ENCODE measurements at places on chromosomes 5 and 9.

GRCh38 chr5:16932401-16932800 lies 3.7 kb downstream of the MYO10 start:
- no peak for DNase-seq

GRCh38 chr5:99866740-99867139 lies 668.4 kb upstream of the FAM174A start:
- DNase-seq: no peak

- DNase-seq: peak; percentile 94
These were observed 31.2 kb upstream of the RAD23B start for GRCh38 chr9:107251756-107252322.

DNA sequence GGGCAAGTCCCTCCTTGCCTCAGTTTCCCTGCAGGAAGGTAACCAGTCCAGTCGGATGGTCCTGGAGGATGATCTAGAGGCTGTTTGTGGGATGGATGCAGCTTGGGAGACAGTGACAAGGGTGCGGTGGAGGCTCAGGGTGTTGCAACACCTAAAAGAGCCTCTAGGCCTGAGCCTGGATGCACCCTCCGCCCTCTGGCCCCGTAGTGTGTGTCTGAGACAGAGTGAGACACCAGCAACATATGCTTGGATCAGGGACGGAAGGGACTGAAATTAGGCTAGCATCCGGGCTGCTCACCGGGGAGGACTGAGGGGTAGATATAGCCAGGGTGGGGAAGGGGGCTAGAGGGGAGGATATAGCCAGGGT lies 1.1 kb downstream of the CRAT start:
- DNase-seq: no peak

DNA sequence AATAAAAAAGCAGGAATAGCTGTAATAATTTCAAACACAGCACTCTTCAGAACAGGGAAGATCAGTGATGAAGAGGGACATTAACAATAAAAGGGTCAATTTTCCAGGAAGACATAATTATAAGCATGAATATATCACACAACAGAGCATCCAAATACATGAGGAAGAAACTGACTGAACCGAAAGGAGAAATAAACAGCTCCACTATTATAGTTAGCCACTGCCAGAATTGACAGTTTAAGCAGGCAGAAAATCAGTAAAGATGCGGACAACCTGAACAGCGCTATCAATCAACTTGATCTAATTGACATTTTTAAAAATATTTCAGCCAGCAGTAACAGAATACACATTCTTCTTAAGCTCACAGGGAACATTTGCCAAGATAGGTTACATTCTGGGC lies 89.1 kb downstream of the MED10 start:
- DNase-seq: no peak

DNA sequence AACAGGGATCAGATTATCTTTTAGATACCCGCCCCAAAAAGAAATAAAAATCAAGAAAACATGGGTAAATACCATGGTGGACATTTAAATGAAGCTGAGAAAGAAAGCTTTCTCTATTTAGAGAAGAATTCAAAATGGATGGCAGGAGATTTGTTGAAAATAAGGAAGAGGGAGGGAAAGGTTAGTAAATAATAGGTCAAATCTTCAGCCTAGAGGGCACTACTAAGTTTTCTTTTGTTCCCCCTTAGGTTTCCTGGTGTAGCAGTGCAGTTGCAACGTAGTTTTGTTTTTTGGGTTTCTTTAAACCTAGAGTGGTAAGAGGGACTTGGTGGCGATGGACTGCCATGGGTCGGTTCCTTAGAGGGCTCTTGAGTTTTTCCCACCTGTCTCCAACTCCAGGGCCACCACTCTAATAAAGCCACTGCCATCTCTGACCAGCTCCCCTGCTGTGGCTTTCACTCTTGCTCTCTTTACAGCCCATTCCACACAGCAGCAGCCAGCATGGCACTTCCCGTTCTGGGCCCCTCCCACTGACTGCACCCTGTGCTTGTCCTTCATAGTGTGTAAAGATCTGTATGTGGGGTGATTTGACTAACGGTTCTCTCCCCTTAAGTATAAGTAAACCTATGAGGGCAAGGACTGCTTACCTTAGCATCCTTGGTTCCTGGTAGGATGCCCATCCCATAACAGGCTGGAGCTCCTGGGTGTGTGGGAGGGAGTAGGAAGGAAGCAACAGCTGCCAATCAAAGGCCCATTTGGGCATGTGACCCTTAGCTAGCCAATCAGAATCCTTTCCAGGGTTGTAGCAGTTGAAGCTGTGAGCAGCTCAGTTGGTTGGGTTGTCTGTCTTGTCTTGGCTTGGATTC lies 118.3 kb downstream of the SLC1A3 start:
- DNase-seq: no peak

DNA sequence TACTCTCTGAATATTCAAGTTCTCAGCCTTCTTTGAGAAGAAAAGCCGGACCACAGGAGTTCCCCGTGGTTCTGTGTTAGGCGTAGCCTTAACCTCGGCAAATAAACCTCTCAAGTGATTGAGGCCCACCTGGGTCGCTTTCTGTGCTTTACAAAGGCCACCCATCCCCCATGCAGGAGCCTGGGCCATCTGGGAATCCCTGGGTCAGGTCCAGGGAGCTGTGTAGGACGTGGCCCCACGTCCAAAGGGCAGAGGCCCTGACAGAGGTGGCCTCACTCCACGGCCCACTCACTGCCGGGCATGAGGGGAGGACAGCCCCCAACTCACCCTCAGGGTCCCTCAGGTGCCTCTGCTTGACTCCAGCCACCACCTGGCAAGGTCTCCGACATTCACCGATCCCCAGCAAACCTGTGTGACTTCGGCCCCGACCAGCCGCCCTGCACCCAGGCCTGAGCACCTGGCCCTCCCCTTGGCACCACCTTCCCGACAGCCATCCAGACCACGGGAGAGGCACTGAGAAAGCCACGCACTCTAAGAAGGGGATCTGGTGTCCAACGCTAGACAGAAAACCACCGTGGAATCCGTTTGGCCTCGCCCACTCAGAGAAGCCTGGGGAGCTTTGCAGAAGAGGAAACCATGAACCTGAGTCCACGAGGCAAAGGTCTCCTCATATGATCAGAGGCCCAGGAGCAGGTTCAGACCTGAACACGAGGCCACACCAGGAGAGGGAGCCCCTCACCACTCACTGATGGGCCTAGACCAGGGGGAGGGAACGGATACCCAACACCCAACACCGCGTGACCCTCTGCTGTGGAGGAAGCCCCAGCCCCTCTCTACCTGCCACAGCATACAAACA lies 4.5 kb downstream of the SLC12A7 start:
- no peak for DNase-seq

GRCh38 chr9:71748280-71748743 lies 20.0 kb downstream of the CEMIP2 start:
- peak; percentile 39 for DNase-seq

DNA sequence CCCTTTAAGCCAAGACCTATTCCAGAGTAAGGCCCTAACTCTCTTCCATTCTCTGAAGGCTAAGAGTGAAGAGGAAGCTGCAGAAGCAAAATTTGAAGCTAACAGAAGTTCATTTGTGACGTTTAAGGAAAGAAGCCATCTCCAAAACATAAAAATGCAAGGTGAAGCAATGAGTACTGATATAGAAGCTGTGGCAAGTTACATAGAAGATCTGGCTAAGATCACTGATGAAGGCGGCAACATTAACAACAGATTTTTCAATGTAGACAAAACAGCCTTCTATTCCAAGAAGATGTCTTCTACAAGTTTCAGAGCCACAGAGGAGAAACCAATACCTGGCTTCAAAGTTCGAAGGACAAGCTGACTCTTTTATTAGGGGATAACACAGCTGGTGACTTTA lies 1143.4 kb downstream of the CDH12 start:
- DNase-seq: no peak

DNA sequence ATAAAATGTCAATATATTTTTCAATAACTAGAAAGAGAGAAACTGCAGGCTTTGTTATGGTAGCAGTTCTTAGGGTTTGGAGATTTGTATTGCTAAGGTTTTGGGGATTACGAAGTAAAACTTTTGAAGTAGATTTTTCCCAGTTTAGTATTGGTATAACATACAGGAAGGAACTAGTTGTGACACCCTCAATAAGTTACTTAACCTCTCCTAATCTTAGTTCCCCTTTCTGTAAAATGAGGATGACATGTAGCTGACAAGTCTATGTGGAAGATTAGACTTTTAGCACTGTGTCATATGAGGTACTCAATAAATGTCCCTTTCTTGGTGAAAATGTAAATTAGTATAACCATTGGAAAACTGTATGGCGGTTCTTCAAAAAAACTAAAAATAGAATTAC lies 73.4 kb upstream of the ATG10 start:
- no peak for DNase-seq

DNA sequence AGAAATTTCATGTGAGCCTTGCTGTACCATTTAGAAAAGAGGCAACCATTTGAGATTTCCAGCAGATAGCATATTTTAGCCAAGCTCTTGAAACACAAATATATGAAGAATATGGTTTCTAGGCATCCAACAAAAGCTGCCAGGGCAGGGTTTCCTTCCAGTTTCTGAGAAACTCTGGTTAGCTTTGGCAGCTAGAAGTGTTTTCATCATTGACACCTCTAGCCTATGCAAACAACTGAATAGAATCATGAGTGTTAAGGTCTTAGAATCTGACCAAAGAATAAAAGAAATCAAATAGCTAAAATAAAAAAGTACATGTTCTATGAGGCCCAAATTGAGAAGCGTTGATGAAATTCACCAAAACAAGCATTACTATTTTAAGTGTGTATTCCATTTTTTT lies 188.1 kb downstream of the TMEM167A start:
- no peak for DNase-seq

DNA sequence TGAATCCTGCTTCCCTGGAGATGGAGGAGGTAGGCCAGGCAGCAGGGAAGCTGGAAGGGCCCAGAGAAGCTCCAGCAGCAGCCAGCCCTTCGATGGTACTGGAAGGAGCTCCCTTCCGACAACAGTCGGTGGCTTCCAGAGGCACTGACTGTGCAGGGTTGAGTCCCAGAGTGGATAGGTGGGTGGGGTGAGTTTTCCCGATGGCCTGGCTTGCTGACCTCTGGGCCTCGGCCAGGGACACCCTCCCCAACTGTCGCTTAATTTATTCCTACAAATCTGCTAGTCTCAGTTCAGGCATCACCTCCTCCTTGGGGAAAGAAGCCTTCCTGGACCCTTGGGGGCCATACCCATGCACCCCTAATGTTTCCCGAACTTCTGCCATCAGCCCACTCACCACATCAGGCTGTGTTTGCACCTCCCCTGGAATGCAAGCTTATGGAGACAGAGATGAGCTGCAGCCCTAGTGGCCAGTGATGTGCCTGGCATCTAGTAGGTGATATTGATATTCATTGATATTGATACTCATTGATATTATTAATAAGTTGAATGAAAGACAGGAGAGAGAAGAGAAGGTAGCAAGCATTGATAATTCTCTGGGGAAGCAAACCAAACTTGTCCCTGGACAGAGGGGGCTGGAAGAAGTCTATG lies 104.6 kb upstream of the BOD1 start:
- DNase-seq: no peak

- no peak for DNase-seq
These were observed 45.1 kb downstream of the TTC1 start for GRCh38 chr5:160054047-160054446.

- no peak for DNase-seq
These were observed 130.4 kb upstream of the RFX3 start for GRCh38 chr9:3656224-3656623.

DNA sequence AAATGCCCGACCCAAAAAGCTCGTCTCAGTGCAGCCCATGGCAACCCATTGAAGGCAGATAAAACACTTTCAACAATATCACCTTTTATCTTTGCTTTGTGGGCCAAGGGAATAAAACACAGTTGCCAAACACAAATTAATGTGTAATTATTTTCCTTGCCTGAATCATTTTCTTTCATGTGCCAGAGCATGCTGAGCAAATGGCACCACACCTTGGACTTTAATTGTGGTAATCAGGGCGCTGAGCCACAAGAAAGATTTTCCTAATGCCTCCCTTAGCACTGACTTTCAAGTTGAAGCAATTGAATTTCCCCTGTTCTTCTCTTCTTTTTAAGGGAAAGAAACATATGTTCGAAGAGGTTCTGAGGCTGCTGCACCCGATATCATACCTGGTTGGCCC lies 297.1 kb upstream of the MSX2 start:
- no peak for DNase-seq

DNA sequence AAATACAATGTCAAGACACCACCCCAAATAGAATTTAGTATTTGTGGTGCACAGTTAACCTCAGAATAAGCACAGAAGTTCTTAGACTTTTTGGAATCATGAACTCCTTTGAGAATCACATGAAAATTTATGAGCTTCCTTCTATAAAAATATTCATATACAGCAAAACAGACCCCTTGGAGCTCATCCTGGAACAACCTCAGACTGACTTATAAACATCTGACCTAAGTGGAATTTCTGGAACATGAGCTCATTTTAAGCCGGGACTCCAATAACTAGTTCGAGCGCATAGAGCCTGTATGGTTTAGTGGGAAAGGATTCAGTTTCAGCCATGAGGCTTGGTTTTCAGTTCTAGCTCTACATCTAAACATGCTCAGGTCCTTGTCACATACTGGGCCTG lies 192.3 kb downstream of the DEPDC1B start:
- no peak for DNase-seq

DNA sequence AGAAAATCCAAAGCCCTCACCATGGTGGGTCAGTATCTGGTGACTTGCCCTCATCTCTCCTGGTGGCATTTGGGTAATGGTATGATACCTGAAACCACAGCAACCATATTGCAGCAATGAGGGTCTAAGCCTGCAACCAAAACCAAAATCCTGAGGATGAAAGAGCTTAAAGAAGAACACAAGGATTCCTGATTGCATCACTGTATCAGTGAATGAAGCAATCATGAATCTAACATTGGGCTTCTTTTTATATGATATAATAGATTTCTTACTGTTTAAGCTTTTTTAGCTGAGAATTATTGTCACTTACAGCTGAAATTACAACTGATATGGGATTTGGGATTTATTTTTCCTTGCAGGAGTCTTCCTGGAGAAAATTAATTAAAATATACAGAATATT lies 269.9 kb downstream of the MEF2C start:
- no peak for DNase-seq

DNA sequence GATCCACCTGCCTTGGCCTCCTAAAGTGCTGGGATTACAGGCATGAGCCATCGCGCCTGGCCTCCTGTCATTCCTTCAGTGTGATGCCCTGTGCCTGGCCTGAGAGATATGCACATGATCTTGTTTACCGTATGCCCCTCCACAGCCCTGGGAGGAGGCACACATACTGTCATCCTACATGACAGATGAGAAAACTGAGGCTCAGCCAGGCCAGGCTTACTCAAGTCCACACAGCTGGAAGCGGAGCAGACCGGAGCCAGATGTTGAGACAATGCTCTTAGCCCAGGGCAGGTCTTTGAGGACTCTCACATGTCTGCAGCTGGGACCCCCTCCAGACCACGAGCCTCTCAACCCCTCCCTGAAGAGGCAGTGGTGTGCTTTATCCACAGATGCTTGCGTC lies 38.7 kb upstream of the SH3PXD2B start:
- DNase-seq: no peak

- peak; percentile 73 for DNase-seq
These were observed 80.5 kb downstream of the STK10 start for GRCh38 chr5:172107571-172107970.

GRCh38 chr9:259405-260404 lies 45.0 kb downstream of the DOCK8 start:
- DNase-seq: no peak

Measured in GM04504 (cell line).